Central memory CD8-positive, alpha-beta T cell (primary cell): ENCODE measurements at places on chromosomes 11 and 22.

DNA sequence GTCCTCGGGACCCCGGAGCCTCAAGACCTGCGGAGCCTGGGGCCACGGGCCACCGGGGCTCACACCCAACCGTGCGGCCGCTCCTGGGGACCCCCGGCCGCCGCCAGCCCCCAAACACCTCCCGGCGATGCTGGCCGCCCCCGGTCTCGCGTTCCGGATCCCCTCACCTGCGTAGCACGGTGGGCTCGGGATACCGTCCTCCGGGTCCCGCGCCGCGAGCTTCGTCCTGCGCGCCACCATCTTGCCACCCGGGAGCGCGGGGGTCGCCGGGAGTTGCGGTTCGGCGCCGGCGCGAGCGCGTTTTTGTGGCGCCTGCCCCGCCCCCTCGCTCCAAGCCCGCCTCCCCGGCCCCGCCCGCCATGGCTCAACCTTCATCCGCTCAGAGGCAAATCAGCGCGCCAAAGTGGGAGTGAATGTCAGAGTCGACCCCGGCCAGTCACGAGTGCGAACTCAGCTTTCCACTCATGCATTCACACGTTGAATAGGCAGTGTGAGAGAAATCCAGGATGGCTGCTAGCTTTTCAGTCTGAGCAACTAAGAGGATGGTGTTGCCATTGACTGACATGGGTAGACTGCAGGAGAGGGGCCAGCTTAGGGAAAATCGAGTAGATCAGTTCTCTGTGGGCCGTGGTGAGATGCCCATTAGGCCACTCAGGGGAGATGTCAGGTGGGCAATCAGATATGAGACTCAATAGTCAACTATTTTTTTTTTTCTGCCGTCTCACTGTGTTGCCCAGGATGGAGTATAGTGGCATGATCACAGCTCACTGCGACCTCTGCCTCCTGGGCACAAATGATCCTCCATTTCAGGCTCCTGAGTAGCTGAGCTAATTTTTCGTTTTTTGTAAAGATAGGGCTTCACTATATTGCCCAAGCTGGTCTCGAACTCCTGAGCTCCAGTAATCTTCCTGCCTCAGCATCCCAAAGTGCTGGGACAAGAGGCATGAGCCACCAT lies 28.3 kb downstream of the SERHL2 start:
- H3K27ac ChIP-seq = peak overlapping the region; percentile 86
- H3K27me3 ChIP-seq = no peaks in the 10 kb centered on the region
- H3K4me1 ChIP-seq = peaks cover 23% of the 10 kb centered on the region
- peaks cover 52% of the 10 kb centered on the region for H3K36me3 ChIP-seq

DNA sequence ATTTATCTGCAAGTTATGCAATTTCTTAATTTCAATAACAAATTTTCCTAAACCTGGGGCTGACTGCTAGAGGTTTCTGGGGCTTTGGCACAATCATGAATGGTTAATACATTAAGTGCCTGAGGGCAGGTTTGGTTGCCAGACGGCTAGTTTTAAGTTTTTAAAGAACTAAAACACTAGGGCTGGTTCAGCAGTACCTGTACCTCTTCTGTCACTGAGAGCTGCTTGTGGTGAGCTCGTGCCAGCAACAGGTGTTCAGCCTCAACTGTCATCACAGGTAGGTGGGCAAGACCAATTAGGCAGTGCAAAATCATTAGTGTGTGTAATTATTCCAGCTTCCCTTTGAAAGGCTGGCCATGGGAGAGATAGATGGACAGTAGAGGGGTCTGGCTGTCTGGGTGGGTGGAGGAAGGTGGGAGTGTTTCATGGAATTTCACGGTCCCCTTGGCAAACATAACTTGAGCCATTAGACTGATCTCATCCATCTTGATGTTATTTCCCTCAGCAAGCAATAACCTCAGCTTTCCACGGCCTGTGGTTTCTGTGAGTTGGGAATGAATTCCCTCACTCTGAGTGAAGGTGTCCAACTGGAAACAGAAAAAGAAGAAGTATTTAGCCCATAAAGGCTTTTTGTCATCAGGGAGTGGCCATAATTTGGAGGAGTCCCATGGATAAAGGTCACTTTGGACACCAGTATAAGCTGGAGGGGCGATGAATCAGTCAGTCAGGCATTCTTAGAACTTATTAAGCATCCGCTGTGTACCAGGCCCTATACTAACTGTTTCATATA lies 114.8 kb downstream of the SNX19 start:
- DNase-seq = no peak
- H3K27ac ChIP-seq = no peak overlapping the region
- peaks cover 17% of the 10 kb centered on the region for H3K27me3 ChIP-seq
- H3K4me1 ChIP-seq = no peaks in the 10 kb centered on the region

- peak overlapping the region; percentile 62 for H3K4me3 ChIP-seq
- H3K27me3 ChIP-seq = peaks cover 15% of the 10 kb centered on the region
- H3K4me1 ChIP-seq = peaks cover 27% of the 10 kb centered on the region
- DNase-seq = no peak
Observed at GRCh38 chr11:76673176-76674142, 2.9 kb upstream of the LRRC32 start.

DNA sequence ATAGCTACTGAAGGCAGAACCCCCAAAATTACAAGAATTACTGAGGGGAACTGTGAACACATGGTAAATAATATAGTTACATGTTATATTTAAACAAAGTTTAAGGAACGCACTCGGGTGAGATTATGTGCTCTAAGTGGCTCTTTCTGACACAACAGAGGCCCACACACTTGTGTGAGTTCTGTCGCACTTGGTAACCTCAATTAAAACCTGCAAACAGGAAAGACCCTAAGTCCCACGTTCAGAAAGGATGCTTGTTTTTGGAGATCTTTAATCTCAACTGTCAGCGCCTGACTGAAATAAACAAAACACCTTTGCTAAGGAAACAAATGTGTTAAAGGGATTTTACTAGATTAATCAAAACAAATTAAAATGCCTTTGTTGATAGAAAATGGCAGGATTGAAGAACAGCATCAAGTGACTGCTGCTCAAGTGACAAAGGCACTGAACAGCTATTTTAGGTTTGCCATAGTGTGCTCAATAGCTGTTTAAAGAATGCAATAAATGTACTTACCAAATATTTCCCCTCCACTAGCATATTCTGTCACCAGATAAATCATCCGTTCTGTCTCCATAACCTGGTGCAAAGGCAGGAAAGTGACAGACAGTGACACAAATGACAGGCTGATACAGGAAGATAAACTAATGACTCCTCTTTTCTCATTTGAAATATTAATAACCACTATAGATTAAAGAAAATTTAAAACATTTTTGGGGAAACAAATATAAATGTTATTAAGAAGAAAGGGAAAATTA lies 116.3 kb upstream of the APOA1 start:
- peaks cover 25% of the 10 kb centered on the region for H3K36me3 ChIP-seq
- no peaks in the 10 kb centered on the region for H3K27me3 ChIP-seq
- peak; percentile 48 for DNase-seq
- H3K27ac ChIP-seq = peak overlapping the region; percentile 93

DNA sequence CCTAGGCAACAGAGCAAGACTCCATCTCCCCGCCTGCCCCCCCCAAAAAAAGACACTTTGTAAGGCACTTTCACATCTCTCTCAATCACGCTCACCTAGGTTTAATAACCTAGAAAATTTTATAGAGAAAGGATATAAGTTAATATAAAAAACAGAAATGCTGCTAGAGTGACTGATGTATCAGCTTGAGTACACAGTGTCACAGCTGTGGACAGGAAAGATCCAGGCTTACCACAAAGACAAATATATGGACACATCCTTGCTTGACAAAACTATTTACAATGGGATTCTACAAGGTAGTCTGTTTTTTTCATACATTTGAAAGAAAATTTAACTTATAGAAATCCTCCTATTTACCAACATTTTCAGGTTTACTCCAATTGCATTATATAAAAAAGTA lies 96.7 kb downstream of the ABTB2 start:
- H3K36me3 ChIP-seq = no peaks in the 10 kb centered on the region
- H3K27ac ChIP-seq = no peak overlapping the region
- H3K4me1 ChIP-seq = no peaks in the 10 kb centered on the region
- peaks cover 10% of the 10 kb centered on the region for H3K27me3 ChIP-seq
